Erythroblast (primary cell): ENCODE measurements at places on chromosomes 5 and 9.

GRCh38 chr5:116486588-116486987 is 88.0 kb downstream of the SEMA6A start:
- no peak for DNase-seq

DNA sequence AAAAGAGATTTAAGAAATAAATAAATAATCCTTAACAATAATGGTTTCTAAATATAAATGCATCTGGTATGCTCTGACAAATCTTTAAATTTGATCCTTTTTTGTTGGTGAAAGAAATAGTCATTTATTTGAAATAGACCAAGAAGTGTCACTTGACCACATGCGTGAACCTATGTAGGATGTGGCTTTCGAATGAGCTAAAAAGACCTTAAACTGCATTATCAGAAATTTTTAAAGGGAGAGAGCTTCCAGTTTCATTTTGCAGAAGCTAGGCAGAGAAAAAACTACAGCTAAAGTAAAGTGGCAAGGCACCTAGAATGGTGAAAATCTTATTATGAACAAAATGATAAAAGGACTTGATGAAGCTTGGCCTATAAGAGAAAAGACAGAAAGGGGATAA is 309.2 kb upstream of the EFNA5 start:
- DNase-seq, result no peak

DNA sequence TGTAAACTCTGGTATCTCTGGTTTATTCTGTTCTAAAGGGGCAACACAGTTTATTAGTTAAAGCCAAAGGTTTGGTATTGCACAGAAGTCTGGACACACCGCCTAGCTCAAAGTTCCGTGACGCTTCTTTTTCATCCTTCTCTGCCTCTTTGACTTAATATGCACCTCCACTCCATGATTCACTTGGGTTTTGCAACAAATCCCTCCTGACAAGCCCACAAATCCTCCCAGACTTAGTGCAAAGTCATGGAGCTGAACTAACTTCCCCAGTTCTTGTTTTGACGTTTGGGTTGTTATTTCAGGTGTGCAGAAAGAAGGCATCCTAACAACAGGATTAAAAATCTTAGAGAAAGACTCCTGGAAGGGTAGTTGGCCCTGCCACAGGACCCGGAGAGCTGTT is 441.6 kb upstream of the DMAC1 start:
- no peak for DNase-seq

DNA sequence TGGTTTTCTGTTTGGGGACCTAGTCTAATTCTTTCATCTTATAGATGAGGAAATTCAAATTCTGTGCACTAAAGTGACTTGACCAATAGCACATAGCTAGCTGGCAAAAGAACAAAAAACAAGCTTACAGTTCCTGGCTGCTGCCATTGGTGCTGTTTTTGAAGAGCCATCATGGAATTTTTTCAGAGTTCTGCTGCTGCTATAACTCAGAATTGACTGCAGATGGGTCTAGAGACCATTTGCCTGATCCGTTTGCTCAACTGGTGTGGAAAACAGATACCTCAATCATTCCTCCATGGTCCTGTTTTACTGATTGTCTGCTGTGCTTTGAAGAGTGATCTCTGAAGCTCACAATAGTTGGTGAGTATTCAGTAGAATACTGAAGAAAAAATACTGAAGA is 15.2 kb downstream of the FBXL7 start:
- DNase-seq, result no peak

DNA sequence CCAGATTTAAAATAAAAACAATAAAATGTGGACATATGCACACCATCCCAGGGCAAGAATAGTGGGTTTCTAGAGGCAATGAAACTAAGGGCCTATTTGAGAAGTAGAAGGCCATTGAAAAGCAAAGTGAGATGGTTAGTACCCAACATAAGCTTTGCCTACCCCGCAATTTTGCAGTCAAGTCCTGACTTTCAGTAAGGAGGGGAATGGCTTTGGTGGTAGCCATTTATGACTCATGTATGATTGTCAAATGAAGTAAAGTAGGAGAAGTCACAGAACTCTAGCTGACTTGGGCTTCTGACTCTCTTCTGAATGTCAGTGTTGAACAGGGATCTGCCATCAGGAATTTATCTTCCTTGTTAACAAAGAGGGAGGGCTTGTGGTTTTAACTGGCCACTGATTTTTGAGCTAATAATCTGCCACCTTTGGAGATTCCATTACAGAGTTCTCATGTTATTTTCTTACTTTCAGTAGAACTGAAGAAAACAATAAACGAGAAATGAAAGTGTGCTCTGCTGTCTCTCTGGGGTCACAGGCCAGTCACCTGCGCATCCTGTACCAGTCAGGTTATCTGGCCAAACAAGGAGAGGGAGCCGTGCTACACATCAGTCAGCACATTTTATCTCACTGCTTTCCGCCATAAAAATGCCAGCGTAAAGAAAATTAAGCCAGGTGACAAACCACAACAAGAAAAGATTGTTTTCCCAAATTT is 14.3 kb upstream of the SNCAIP start:
- no peak for DNase-seq

GRCh38 chr9:123483191-123483803 is 127.3 kb downstream of the CRB2 start:
- no peak for DNase-seq

- no peak for DNase-seq
Measured at GRCh38 chr5:73365990-73366667, 82.4 kb downstream of the FOXD1 start.

DNA sequence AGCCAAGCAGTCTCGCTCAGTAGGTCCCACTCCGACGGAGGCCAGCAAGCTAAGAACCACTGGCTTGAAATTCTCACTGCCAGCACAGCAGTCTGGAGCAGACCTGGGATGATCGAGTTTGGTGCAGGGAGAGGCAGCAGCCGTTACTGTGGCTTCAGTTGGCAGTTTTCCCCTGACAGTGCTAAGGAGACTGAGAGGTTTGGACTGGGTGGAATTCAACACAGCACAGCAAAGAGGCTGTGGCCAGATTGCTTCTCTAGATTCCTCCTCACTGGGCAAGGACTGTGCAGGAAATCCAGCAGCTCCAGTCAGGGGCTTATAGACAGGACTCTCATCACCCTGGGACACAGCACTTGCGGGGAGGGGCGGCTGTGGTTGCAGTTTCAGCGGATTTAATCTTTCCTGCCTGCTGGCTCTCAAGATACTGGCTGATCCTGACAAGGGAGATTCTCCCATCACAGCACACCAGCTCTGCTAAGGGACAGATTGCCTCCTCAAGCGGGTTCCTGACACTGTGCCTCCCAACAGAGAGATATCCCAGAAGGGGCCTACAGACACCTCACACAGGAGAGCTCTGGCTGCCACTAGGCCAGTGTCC is 122.1 kb downstream of the YIPF5 start:
- DNase-seq, result no peak

DNA sequence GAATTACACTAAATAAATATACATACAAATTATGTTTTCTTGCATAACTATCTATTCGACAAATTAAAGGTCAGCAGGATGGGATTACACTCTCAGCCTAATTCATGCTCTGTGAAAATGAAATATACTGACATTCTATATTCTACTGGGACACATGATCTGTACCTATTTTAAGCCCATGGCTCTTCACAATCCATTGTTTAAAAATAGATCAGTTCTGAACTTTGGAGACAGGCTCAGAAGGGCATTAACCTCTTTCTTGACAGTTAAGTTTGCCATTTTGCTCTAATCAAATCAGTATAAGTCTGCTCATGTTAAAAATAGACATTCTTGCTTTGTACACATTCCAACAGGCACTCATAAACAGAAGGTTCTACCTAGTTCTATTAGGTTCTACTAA is 361.2 kb downstream of the HCN1 start:
- no peak for DNase-seq

DNA sequence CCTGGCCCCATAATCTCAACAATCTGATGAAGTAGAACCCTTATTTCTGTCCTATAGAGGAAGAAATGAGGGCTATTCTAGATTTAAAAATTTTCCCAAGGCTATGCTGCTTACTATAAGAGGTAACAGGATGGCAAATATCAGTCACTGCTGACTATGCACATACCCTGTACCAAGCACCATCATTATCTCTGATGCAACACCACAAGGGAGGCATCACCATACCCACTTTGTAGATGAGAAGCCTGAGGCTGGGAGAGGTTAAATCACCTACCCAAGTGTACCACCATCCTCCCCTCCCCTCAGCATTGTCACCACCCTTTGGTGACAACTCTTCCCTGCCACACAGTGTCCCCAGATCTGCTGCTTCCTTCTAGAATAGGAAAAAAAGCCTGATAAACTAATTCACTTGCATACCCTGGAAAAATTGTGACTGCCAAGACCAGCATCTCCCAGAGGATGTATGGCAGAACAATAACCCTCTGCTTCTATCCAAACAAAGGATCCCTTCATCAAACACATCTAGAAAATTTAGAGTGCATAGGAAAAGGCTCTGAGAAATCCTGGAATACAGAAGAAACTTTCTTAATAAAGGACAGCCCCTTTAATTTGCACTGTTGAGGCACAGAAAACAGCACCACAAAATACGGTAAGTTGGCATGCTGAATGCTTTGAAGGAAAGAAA is 48.3 kb downstream of the PRRC1 start:
- no peak for DNase-seq

DNA sequence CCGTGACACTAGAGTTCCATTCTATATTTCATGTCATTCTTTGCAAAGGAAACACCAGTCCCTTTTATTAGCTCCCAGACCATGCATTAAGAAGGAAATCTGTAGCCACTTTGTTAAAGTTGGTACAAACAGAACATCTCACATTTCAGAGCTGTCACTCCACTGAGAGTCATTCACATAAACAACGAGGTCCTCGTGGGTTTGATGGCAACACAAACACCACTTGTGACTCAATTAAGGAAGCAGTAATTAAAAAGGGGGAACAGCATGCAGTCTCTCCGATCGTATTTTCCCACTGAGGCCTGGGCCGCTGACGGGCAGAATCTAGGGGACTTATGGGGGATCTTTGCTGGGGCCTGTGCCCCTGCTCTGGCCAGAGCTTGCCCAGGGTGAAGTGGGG is 94.2 kb upstream of the ZNF618 start:
- no peak for DNase-seq

GRCh38 chr9:85045271-85045670 is 375.7 kb downstream of the NTRK2 start:
- DNase-seq, result no peak

DNA sequence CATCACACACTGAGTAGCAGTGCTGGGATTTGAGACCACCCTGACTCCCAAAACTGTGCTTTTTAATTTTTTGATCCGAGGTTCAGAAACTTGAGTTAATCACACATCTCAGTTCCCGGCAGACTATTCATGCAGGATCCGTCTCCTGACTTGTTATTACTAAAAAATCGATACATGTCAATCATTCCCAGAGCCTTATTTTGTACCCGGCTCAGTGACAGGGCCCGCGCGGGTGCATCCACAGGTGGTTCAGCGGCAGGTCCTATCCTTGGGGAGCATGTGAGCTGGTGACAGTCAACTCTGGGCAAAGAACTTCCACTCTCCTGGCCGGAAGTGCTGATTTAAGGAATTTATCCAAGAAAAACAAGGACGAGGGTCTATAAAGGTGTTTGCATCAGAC is 95.9 kb upstream of the MVB12B start:
- DNase-seq, result no peak

DNA sequence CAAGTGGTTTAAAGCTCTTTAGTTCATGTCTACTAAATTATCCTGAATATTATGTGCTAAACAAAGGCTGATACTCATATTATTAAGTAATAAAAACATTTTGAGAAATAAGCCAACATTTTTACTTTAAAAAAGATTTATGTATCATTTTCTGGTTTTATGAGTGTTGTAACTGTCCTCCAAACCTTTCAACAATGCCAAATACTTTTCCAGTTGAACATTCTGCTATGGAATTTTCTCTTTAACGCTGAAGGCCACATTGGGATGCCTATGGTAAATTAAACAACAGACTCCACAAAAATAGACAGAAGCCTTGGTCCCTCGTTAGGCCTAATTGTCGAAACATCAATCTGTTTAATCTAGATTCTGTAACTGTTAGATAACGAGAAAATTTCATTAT is 131.3 kb downstream of the GLIS3 start:
- DNase-seq, result no peak

DNA sequence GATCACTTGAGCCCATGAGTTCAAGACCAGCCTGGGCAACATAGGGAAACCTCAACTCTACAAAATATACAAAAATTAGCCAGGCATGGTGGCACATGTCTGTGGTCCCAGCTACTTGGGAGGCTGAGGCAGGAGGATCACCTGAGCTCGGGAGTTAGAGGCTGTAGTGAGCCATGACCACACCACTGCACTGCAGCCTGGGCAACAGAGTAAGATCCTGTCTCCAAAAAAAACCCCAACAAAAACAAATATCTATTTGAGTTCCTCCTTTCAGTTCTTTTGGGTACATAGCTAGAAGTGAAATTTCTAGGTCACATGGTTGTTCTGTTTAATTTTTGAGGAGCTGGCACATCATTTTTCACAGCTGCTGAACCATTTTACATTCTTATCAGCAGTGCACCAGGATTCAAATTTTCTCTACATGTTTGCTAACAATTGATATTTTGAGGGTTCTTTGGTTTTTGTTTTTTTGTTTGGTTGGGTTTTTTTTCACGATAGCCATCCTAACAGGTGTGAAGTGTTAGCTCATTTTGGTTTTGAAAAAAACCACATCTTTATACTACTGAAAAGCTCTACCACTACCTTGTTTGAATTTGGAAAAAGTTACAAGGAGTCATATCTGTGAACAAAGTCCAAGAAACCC is 176.9 kb upstream of the SLC12A2 start:
- DNase-seq, result no peak

DNA sequence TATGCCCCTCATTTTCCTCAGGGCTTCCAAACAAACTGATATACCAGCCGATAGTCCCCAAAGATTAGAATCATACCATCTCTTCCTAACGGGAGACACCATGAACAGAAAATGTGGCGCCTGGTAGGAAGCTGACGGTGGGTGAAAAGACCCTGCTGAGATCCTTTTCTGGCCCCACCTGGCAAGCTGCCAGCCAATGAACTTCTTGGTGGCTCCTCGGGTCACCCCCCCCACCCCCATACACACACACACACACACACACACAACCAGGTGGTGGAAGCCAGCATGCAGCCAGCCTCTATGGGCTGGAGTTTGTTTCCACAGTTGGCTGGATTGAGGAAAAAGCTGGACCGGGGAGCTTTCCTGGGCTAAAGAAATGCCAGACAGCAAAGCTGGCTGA is 4.8 kb upstream of the CCIN start:
- DNase-seq, result no peak

GRCh38 chr9:86714999-86715398 is 232.3 kb downstream of the GAS1 start:
- no peak for DNase-seq

DNA sequence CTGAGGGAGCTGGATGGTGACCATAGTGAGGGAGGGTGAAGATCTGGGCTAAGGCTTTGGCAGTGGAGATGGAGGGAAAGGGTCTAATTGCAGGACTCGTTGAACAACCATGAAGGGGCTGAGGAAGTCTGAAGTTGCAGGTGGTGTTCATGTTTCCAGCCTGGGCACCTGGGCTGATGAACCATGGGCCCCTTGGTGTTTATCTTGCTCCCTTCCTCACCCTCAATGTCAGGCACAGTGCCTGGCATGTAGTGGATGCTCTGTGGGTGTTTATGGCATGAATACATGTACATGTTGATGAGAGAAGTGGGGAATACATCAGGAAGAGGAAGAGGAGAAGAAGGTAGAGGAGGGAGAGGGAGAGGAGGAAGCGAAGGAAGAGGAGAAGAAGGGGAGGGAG is 31.3 kb upstream of the COL15A1 start:
- DNase-seq, result no peak
